ENCODE measurements at places on chromosomes 4 and X.

GRCh38 chrX:81542255-81542654, 340.4 kb downstream of the SH3BGRL start:
- DNase-seq: no peak

DNA sequence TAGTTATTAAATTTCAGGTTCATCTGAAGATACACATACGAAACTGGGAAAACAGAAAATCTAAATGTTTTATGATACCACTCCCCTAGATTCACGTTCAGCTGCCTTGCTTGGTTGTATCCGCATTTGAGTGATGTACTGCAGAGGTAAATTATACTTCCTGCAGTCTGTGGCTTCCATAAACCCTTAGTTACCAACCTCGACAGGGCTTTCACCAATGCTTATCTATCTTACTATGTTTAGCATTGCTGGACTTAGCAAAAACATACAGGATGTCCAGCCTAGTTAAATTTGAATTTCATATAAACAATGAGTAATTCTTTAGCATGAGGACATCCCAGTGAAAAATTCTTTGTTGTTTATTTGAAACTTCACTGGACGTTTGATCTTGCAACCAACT, 108.8 kb downstream of the TMA16 start:
- DNase-seq: no peak

DNA sequence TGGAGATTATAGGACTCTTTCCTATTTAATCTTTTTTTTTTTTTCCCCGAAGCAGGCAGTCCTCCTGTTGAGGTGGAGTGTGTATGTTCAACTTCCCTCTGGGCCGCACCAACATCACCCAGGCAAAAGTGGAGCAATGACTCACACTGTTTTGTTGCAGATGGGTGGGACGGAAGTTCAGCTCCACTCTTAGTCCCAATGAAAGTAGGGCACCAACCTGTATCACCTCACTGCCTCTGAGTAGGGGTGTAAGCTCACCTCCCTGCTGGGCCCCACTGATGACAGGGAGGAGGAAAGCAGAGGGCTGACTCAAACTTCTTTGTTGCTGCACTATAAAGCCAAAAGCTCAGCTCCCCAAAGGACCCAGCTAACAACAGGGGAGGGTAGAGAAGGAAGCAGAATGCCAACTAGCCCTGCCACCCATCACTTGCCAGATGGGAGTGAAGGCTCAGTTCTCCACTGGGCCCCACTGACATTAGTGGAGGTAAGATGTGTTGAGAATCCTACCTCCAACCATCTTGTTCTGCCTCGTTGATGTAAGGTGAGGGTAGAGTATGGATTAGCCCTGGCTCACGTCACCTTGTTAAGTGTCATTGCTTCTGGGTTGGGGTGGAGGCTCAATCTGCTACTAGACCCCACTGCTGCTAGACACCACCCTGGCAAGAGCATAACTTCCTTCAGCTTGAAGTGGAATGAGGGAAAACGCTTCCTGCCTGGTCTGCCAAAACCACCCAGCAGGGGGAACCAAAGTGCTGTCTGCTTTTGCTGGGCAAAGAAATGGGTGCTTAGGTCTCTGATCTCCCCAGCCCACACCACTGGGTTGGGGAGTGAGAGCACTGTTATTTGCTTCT, 14.1 kb downstream of the RPS6KA3 start:
- DNase-seq: no peak

- no peak for DNase-seq
These were observed 152.1 kb downstream of the PALLD start for GRCh38 chr4:168648929-168649328.

DNA sequence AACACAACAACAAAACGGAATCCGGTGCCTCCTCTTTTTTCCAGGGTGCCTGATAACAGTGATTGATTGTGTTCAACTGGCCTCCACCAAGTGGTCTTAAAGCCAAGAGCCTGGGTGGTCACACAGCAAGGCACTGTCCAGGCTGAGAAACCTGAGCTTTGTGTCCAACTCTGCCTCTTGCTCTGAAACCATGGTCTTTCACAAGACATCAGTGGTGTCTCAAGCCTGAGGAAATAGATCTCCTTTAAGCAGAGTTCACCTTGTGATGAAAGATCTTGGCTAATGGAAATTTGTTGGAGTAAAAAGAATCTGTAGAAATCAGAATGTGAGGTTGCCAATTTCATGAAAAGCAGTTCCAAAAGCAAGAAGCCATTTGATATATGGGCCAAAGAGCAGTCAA, 47.3 kb upstream of the ACSL1 start:
- no peak for DNase-seq

DNA sequence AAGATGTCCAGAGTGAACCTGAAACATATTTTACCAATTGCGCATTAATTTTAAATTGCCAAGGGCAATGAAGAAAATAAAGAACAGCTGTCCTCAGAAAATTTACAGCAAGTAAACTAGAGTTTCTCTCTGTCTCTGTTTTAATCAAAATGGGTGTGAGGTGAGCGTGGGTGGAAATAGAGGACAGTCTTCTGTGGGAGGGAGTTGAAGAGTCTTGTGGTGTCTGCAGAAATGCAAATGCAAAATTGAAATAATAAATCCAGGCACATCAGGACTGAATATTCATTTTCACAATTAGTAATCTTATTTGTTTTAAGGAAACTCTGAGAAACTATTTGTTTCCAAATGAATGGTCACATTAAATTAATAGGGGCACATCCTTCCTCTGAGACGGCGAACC, 192.0 kb downstream of the ARHGAP10 start:
- no peak for DNase-seq

GRCh38 chr4:41216294-41217019, 2.1 kb upstream of the APBB2 start:
- DNase-seq: peak; percentile 86

GRCh38 chr4:61204353-61205060, 4.4 kb downstream of the ADGRL3 start:
- DNase-seq: peak; percentile 0

DNA sequence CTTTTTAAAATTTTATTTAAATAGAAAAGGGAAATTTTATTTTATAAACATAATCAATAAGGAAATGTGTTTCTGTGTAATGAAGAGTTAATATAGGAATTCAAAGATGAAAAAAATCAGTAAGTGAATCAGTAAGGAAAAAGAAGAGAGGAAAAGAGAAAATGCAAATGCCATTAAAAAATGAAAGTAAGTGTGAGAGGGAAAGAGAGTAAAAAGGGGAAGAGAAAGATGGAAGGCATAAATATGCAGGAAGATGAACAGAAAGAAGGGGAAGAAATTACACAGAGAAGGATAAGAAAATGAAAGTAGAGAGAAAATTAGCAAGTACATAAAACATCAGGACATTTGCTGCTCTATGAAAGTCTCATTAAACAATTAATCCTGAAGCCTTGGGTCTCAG, 349.9 kb downstream of the FSTL5 start:
- DNase-seq: no peak

DNA sequence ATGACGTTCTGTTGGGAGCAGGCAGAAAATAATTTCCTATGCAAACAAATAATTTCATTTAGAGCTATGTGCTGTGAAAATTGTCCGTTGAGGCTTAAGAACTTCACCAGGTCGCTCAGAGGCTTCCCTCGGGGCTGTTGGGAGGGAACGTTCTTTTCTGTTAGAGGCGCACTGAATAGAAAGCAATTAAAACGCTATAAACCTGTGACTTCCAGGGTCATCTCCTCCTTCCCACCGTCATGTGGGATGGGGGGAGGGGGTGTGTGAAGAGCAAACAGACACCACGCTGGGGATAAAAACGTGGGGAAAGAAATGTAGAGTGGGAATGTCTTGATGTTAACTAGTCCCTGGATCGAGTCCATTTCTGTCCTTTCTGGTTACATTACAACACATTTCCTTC, 35.2 kb upstream of the ZNF518B start:
- no peak for DNase-seq

- no peak for DNase-seq
These were observed 14.7 kb downstream of the SLIT2 start for GRCh38 chr4:20266215-20267082.

DNA sequence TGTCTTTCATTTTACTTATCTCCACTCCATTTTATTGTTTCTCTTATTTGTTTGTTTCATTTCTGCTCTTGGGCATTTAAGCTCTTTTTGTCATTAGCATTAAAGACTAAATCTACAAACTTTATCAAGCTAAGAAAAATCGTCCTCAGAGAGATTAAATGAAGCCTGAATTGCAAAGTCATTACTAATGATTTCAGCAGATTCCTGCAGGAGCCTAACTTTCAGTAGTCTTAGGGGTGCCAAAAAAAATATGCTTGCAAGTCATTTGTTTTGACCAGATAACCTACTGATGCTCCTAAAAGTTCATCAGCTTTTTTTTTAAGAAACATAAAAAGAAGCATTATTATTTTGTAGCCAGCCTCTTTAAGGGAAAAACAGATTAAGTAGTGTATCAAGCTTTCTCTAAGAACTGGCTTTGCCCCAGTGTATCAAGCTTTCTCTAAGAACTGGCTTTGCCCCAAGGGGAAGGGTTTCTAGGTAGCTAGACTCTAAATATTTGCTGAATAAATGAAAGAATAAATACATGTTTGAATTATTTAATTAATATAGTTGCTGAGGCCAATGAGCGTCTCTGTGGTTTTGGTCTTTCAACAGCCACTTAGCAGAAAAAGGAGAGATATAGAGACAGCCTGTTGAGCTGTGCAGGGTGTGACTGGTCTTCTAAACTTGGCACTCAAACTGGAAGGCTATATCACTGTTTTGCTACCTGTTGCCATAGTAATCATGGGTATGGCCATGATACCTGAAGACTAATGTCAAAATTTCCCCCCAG, 174.2 kb downstream of the BTC start:
- DNase-seq: no peak

- DNase-seq: no peak
These were observed 147.2 kb downstream of the AFF2 start for GRCh38 chrX:148647651-148648050.

DNA sequence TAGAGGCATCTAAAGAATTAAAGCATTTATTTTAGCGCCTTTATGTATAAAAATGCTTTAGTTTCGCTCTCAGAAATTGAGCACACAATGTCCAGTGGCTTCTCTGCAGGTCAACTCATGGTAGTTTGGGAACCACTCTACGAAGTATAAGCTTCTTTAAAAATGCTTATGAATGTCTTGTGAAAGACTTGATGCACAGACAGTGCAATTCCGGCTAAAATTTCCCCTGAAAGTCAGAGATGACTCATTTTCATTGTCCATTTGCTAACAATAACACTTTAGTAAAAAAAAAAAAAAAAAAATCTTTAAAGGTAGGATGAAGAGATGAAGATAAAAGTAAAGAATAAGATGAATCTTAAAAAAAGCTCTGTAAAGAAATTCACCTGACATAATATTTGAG, 117.2 kb downstream of the PDHA2 start:
- DNase-seq: no peak

DNA sequence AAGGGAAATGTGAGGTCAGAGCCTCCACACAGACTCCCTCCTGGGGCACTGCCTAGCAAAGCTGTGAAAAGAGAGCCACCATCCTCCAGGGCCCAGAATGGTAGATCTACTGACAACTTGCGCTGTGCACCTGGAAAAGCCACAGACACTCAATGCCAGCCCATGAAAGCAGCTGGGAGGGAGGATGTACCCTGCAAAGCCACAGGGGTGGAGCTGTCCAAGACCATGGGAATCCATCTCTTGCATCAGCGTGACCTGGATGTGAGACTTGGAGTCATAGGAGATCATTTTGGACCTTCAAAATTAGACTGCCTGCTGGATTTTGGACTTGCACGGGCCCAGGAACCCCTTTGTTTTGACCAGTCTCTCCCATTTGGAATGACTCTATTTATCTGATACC, 22.8 kb downstream of the CDKN2AIP start:
- DNase-seq: no peak

DNA sequence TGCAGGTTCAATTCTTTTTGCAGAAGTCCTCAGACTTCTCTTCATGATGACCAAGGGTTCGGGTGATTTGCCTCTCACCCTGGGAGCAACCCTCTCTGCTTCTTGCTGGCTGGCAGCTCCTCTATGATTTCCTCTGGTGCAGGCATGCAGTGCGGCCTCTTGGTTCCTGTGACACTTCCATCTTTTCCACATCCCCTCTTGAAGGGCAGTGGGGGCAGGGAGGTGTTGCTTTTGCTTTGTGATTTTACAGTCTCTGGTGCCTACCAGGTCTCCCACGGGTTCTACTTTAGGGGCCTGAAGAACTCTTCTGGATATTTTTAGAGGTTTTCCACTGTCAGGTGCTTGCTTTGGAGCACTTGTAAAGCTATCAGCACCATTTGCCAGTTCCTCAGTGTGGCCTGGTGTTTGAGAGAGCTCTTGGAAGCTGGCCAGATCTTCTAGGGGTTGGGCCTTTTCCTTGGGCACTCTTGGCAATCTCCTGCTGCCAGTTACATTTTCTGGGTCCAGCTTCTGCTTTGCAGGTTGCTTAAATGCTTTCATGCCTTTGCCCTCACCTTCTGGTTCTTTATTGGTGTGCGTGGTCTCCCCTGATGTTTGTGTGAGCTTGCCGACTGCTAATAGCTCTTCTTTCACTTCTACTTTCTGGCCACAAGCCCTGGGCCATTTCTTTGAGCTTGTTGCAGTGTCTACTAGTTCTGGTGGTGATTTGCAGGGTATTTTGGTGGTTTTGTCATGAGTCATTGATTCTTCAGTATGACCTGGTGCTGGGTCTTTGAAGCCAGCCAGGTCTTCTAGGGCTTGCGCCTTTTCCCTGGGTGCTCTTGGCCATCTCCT, 11.5 kb upstream of the CHST7 start:
- DNase-seq: no peak

GRCh38 chr4:171814545-171814944, 1.3 kb downstream of the GALNTL6 start:
- DNase-seq: no peak

DNA sequence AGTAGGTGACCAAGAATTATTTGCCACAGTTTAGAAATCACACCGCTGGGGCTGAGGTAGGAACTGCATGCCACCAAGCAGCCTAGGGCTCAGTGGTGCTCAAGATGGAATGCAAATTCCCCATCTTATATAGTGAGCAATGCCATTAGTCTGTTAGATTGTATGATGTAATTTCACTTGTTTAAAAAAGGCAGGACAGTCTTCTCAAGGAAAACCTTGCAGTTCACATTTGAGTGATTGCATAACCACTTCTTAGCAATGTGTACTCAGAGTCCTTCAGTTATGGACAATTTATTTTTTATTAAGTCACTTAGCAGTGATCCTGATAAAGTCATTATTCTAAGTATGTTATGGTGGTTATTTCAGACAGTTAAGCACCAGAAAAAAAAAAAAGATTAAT, 142.9 kb upstream of the SFRP2 start:
- no peak for DNase-seq

- no peak for DNase-seq
These were observed 51.5 kb downstream of the SEL1L3 start for GRCh38 chr4:25811374-25811690.
